NCI-H2171 (cell line): ENCODE measurements at places on chromosomes 7 and 10.
A peak's percentile ranks its signal among the peaks of the same experiment; 100 is the strongest.

GRCh38 chr10:119655566-119656001, 4.4 kb downstream of the BAG3 start:
- no peak for DNase-seq

DNA sequence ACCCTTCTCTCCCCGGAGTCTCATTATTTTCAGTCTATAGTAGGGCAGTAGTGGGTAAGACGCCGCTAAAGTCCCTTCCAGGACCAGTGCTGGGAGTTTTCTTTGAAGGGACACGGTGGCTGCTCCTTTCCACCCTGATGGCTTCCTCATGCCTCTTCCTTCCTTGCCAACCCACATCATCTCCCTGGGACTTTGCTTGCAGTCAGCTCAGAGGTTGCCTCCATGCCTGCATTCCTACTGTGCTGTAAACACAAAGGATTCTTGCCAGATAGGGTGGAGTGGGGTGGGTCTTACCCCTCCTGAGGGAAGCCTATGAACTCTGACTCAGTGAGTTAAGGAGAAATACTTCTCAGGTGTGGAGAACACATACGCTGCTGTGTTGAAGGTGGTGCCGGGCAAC, 59.9 kb upstream of the IGFBP3 start:
- no peak for DNase-seq

DNA sequence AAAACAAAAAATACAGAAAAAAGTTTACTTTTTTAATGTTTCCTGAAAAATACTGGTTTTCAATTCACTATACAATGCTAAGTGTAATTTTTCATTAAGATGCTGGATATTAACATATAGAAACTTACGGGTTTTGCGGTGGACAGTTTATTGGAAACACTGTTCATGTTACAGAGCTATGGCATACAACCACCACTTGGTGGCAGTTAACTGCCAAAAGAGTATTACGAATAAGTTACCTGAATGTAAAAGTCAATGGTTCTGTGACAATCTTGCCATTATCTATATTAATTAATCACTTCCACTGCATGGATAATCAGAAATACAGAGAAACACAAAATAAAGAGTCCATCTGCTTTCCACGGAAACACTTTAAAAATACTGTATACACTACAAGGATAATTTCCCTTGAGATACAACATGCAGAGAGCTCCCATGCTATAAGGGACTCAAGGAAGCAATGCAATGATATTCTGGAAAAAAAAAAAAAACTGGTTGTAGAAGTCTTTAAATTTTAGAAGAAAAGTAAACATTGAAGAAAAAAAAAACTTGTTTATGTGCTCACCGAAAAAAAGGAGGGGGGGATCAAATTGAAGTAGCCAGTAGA, 97.0 kb downstream of the TPK1 start:
- peak; percentile 5 for DNase-seq

GRCh38 chr10:117535298-117536071, 7.1 kb upstream of the EMX2 start:
- no peak for DNase-seq

DNA sequence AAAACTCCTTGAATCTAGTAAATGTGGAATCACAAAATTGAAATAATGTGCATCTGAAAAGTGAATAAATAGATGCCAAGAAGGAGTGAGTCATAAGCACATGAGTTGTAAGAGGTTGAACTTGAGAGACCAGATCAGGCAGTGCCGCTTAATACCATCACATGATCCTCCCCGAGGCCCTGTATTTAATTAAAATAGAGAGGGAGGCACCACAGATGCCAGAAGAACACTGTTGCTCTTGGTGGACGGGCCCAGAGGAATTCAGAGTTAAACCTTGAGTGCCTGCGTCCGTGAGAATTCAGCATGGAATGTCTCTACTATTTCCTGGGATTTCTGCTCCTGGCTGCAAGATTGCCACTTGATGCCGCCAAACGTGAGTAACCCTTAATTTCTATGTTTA, at the start of gene GPNMB:
GPNMB (plus strand) TSS at position 221 of the 400 bp plus-strand sequence; CDS start at position 304, 83 bp downstream.
- no peak for DNase-seq

- DNase-seq, result no peak
Measured at GRCh38 chr10:72794260-72794659, 99.3 kb upstream of the OIT3 start.
